ENCODE measurements at places on chromosomes 11 and 22. TPM values are rescaled to one million over a fixed set of nuclear protein-coding genes. Genes with fewer than 3 reads are reported as not detected.

USP2 gene
- total RNA-seq = 3.2 TPM

GRCh38 chr11:130725421-130726233, 190.7 kb downstream of the SNX19 start:
- no peaks in the 10 kb centered on the region for H3K36me3 ChIP-seq
- no peaks in the 10 kb centered on the region for H3K4me1 ChIP-seq
- H3K27ac ChIP-seq = no peak overlapping the region
- no peak for DNase-seq

- H3K27ac ChIP-seq = no peak overlapping the region
- no peak for DNase-seq
- H3K36me3 ChIP-seq = peaks cover 15% of the 10 kb centered on the region
- H3K4me3 ChIP-seq = no peak overlapping the region
- H3K4me1 ChIP-seq = no peaks in the 10 kb centered on the region
Measured at GRCh38 chr11:95991545-95991944, 67.6 kb upstream of the MTMR2 start.

PHOX2A gene
- total RNA-seq = not detected

TSKU gene
- total RNA-seq = not detected

DNA sequence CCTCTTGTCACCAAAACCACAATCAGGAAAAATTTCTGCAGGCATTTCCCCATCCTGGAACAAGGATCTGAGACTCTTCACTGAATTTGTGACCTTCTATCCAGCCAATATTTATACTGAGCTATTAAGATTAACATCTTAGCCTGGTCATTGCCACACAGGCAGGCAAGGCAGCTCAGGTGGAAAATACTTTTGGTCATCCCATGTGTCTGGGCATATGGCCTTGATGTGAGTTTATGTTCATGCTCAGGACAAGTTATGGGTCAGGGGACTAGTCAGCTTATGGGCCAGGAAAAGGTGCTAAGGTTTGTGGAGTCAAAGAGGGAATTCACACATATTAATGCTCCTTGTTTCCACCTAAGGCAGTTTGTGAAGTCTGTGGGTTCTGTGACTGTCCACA, 124.3 kb upstream of the TOP3B start:
- no peaks in the 10 kb centered on the region for H3K36me3 ChIP-seq
- no peaks in the 10 kb centered on the region for H3K4me1 ChIP-seq
- H3K4me3 ChIP-seq = no peak overlapping the region
- H3K27ac ChIP-seq = no peak overlapping the region

FOLH1 gene
- total RNA-seq = not detected

DNA sequence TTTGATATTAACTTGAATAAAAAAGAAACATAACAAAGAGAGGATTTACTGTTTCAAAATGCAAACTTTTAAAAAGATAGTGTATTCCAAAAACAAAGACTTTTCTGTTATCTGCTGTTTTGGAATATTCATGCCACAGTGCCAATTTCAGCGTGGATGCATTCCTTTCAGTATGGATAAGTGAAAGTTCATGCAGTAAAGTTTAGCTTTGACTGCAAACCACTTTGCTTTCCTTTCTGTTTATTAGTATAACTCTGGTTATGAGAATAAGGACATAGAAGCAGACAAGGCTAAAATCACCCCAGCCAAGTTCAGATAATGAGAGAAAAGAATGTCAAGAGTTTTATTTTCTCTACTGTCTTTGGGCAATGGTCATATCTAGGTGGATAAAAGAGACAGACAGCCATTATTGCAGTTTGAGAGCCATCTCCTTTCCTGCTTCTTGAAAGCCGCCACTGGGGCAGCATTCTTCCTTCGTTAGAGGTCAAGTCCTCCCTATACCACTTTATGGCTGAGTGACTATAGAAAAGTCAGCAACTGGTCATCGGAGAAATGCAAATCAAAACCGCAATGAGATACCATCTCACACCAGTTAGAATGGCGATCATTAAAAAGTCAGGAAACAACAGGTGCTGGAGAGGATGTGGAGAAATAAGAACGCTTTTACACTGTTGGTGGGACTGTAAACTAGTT, 82.4 kb upstream of the BLID start:
- no peaks in the 10 kb centered on the region for H3K27me3 ChIP-seq
- H3K36me3 ChIP-seq = no peaks in the 10 kb centered on the region
- H3K4me1 ChIP-seq = no peaks in the 10 kb centered on the region
- H3K27ac ChIP-seq = no peak overlapping the region
- H3K4me3 ChIP-seq = no peak overlapping the region

GRCh38 chr11:66327171-66328030, 8.8 kb downstream of the RIN1 start:
- H3K4me1 ChIP-seq = peaks cover 57% of the 10 kb centered on the region
- peak overlapping the region; percentile 63 for H3K27ac ChIP-seq
- no peaks in the 10 kb centered on the region for H3K27me3 ChIP-seq
- no peaks in the 10 kb centered on the region for H3K36me3 ChIP-seq

OR2AG1 gene
- not detected for total RNA-seq

HOATZ gene
- not detected for total RNA-seq

NTM gene
- total RNA-seq = not detected

DNA sequence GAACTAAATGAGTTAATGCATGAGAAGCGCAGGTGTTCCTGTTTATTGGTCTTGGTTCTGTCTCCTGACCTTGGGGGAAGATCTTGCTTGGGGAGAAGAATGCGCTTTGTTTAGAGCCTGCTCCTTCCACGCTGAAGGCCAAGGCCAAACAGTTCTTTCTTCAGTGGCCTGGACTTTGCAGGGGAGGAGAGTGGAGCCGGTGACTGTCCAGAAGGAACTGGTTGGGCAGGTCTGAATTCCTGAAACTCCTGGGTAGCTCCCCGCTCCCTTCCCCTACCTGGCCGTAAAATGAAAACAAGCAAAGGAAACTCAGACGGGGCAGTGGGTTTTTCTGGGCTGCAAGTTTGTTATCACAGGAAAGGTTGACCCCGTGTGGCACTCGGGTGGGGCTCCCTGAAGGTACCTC, 3.6 kb downstream of the ARHGAP8 start:
- DNase-seq = no peak
- H3K4me1 ChIP-seq = peaks cover 9% of the 10 kb centered on the region
- H3K4me3 ChIP-seq = no peak overlapping the region

HEPACAM gene
- not detected for total RNA-seq

DNA sequence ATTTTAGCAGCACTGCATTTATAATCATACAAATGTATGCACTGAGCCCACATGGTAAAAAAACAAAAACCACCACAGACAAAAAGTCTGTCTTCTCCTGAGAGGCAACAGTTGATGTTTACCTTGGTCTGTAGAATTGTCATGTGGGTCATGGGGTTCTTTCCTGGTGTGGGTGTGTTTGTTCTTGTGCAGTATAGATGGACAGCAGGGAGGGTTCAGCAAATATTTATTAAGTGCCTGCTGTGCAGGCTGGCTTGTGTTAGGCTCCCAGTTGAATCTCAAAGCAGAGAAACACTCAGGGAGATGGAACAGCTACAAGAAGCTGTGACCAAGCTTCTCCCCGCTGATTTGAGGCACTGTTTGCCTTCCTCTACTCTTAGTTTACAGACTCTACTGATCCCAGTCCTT, 82.2 kb downstream of the PISD start:
- peaks cover 12% of the 10 kb centered on the region for H3K4me1 ChIP-seq
- no peaks in the 10 kb centered on the region for H3K27me3 ChIP-seq
- H3K27ac ChIP-seq = no peak overlapping the region

GRCh38 chr11:126257764-126258163, 10.9 kb downstream of the SRPRA start:
- H3K36me3 ChIP-seq = peaks cover 26% of the 10 kb centered on the region
- no peak overlapping the region for H3K4me3 ChIP-seq
- no peaks in the 10 kb centered on the region for H3K27me3 ChIP-seq

DNA sequence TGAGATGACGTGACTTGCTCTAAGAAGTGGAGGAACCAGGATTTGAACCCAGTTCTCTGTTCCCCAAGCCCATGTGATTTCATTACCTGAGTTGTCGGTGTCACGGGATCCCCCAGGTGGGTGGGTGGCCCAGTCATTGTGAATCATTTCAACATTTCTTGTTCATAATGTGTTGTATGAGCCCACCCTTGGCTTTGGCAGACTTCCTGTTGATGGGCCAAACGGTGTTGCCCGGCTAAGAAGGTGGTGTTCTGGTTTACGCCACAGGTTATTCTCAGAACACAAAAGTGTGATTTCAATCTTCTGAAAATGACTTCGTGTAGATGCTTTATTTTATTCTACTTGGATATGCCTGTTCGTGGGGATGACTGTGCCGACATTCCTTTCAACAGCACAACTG, 21.6 kb upstream of the ST14 start:
- H3K4me3 ChIP-seq = no peak overlapping the region
- no peak for DNase-seq
- H3K36me3 ChIP-seq = peaks cover 47% of the 10 kb centered on the region
- H3K27ac ChIP-seq = no peak overlapping the region
- H3K4me1 ChIP-seq = no peaks in the 10 kb centered on the region
- no peaks in the 10 kb centered on the region for H3K27me3 ChIP-seq

DNA sequence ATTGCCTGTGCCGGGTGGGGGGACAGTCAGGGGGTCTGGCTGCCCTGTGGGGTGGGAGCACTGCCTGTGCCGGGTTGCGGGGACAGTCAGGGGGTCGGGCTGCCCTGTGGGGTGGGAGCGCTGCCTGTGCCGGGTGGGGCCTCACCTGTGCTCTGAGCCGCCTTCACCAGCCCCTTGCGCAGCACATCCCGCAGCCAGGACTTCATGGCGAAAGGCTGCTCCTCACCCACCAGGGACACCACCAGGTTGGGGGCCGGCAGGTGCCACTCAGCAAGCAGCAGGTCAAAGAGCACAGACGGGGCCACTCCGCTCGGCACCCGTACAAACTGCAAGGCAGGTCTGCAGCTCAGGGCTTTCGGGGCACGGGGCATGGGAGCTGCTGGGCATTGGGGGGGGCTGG, 21.4 kb downstream of the TSSC4 start:
- H3K4me1 ChIP-seq = peaks cover 17% of the 10 kb centered on the region
- H3K36me3 ChIP-seq = no peaks in the 10 kb centered on the region
- H3K4me3 ChIP-seq = no peak overlapping the region
- no peak for DNase-seq

TMEM45B gene
- total RNA-seq = 14.3 TPM

GRCh38 chr11:92411431-92411830, 186.8 kb downstream of the FAT3 start:
- no peaks in the 10 kb centered on the region for H3K4me1 ChIP-seq
- no peak overlapping the region for H3K27ac ChIP-seq
- DNase-seq = no peak
- H3K4me3 ChIP-seq = no peak overlapping the region

MMP8 gene
- not detected for total RNA-seq

RBM14 gene
- total RNA-seq = 382 TPM

SART1 gene
- total RNA-seq = 89.9 TPM

DNA sequence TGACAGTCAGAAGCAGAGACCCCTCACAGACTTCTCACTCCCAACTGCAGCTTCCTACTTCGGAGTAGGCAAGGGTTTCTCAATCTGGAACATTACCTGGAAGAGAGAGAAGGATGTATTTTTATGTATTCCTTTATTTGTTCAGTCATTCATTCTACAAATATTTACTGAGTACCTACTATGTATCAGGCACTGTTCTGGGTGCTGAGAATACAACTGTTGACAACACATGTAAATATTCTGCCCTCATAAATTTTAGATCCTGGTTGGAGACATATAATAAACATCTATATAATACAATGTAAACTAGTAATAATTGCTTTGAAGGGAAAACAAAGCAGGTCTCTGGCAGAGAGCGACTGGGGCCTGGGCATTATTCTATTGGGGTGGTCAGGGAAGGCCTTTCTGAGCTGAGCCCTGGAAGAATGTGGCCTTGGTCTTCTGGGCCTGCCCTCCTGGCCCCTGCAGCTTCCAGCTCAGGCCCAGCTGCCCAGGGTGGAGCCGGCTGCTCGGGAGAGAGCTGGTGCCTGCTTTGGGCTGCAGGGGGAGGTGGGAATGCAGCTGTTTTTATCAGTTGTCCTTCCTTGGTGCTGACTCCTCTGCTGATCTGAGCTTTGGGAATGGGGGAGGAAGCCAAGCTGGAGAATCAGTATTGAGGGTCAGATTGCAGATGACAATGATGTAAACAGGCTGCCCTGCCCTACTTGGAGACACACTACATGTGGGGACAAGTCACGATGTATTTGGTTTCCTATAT, 46.8 kb downstream of the PKNOX2 start:
- H3K36me3 ChIP-seq = no peaks in the 10 kb centered on the region
- no peak overlapping the region for H3K4me3 ChIP-seq
- no peak for DNase-seq
- H3K27me3 ChIP-seq = no peaks in the 10 kb centered on the region
- H3K4me1 ChIP-seq = no peaks in the 10 kb centered on the region

DNA sequence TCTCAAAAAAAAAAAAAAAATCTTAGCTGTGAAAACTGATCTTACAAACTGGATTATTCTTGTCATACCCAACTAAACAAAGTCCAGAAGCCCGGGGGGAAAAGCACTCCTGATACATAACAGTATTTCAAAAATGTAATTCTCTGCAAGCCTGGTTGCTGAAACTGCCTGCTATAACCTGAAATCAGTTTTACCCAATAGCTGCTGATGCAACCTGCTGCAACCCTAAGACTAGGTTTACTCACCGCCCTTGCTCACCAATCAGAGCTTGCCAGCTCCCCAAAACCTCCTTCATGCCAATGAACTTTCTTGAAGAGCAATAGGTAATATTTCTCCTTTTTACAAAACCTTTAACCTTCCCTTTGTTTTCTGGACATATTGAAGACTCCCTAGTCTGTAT, 12.4 kb downstream of the FGF19 start:
- no peaks in the 10 kb centered on the region for H3K4me1 ChIP-seq
- no peak overlapping the region for H3K4me3 ChIP-seq
- no peaks in the 10 kb centered on the region for H3K36me3 ChIP-seq
- no peak for DNase-seq
- no peak overlapping the region for H3K27ac ChIP-seq

DNA sequence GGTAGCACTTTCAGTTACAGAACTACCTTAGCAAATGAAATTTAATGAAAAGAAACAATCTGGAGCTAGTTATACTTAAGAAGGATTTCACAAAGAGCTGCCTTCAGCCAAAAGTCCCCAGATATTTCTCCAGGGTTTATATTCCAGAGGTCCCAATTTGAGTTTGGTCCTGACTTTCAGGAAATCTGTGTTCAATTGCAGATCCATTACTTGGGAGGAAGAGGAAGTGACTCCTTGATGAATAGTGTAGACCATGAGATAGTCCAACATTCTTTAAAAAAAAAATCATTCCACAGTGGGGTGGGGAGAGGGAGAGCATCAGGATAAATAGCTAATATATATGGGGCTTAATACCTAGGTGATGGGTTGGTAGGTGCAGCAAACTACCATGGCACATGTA, 117.6 kb upstream of the ARHGAP20 start:
- no peak overlapping the region for H3K27ac ChIP-seq
- no peaks in the 10 kb centered on the region for H3K27me3 ChIP-seq
- no peaks in the 10 kb centered on the region for H3K36me3 ChIP-seq
- no peak for DNase-seq

DNA sequence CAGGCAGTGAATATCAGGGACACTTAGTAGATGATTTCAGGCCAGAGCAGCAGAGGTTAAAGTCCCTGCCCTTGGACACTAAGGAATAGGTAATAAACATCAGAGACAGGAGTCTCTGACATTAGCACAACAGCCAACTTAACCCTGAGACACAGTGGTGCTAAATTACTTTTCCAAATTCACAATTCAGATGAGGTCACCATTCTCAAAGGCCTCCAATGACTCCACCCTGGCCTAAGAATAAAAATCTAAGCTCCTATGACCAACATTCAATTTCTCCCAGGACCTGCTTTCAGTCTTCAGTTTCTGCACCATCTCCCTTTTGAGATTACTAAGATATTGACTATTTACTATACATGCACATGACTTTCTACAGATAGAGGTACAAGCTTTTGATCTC, 42.0 kb downstream of the BLID start:
- no peak for DNase-seq
- no peak overlapping the region for H3K4me3 ChIP-seq
- H3K27me3 ChIP-seq = no peaks in the 10 kb centered on the region
- H3K27ac ChIP-seq = no peak overlapping the region

Measured in T-cell (primary cell).